Activated CD4-positive, alpha-beta T cell treated with anti-CD3 and anti-CD28 coated beads for 48 hours (primary cell): ENCODE measurements at places on chromosomes 1 and 21.

DNA sequence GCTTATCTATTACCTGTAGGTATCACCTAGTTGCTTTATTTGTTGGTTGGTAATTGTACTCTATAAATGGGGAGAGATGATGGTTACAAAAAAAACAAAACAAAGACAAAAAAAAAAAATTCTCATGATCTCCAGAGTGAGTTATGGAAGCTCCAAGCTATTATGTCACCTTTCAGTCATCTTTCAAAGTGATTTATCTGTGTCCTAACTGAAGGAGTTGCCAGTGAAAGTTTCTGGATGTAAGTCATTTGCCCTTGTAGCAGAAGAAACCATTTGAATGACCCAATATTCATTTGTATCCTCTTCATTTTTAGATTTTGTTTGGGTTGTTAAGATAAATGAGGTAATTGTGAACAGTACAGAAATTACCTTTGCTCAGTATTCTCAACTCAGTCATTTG is 3.6 kb downstream of the SLC35F3 start:
- DNase-seq: no peak

DNA sequence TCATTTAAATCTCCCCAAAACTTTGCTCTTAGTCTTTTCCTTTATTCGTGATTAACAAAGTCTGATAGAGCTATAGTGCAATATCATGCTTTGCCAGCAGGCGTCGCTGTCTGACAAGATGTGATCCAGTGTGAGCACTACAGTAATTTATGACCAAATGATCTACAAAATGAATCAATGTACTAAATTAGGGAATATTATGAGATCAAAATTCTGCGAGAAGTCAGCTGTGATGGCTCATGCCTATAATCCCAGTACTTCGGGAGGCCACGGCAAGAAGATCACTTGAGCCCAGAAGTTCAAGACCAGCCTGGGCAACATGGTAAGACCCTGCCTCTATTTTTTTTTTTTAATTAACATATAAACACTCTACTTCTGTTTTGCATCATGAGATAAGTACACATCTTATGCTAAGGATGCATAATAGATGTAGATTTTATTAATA is 3.6 kb upstream of the SPSB1 start:
- peak; percentile 93 for DNase-seq

DNA sequence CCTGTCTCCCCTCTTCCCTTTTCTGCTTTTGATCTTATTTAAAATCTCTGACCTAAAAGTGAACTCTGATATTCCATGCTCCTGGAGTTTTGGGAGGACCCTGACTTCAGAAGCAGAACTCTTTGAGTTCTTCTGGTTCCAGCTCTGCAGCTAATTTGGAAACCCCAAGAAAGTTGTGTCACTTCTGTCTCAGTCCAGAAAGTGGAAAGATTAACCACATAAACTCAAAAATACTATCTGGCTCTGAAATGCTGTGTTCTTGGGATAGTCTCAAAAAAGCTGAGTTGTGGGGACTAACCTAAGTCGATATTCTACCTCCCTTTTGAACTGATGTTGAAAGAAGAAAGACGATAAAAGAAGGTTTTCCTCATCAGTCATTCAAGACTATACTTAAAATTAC is 59.8 kb downstream of the ITPKB start:
- DNase-seq: no peak

- no peak for DNase-seq
Measured at GRCh38 chr21:27595716-27596115, 628.8 kb upstream of the ADAMTS5 start.

- peak; percentile 31 for DNase-seq
Measured at GRCh38 chr1:89451011-89451410, 73.6 kb upstream of the LRRC8B start.

DNA sequence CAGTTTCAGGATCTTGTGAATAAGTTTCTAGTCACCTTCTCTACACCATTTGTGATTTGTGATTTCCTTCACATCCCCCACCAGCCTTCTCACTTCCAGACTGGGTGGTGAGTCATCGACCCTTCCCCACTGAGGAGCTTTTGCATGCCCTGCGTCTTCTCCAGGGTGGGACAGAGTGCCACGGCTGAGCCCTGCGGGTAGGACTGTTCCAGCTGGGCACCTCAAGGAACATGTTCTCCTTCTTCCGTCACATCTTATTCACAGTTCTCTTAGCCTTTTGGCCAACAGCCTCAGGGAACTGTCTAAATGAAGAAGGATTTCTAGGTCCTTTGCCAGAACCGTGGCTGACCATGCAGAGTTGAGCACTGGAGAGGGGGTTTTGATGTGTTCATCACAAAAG is 116.5 kb downstream of the TMEM53 start:
- DNase-seq: no peak

DNA sequence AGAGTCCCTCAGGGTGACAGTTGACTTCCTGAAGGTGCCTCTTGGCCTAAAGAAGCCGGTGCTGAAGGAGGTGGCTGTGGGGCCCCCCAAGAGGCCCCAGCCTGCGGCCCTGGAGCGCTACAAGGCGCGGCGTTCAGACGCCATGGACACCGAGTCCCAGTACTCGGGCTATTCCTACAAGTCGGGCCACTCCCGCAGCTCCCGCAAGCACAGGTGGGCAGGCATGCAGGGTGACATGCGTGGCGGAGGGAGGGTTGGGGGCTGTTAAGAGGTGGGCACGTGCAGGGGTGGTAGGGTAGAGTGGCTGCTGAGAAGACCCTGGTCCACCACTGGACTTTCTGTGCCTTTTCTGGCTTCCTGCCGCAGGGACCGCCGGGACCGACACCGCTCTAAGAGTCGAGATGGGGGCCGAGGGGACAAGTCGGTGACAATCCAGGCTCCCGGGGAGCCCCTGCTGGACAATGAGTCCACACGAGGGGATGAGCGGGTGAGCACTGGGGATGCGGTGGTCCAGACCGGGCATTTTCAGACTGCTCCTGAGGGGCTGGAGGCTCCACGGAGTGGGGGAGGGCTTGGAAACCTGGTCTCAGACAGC is 15.4 kb downstream of the VANGL2 start:
- DNase-seq: no peak

GRCh38 chr1:212067787-212068186 is 32.2 kb downstream of the DTL start:
- no peak for DNase-seq

DNA sequence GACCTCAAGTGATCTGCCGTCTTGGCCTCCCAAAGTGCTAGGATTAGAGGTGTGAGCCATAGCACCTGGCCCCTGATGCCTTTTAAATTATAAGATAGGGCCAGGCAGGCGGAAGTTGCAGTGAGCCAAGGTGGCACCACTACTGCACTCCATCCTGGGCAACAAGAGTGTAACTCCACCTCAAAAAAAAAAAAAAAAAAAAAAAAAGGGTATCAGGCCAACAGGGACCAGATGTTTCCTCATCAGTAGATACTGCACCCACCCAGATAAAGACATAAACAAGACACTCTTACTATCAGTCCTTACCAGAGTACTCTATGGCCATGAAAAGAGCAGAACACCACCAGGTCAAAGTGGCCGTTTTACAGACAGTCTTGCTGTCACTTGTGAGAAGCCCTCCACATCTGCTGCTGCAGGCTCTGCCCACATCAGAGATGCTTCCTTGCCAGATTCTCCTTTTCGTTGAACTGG is 3.3 kb downstream of the C21orf58 start:
- no peak for DNase-seq

GRCh38 chr1:234725177-234726132 is 115.5 kb upstream of the IRF2BP2 start:
- peak; percentile 73 for DNase-seq

GRCh38 chr1:111732718-111733117 is 6.5 kb downstream of the INKA2 start:
- no peak for DNase-seq

DNA sequence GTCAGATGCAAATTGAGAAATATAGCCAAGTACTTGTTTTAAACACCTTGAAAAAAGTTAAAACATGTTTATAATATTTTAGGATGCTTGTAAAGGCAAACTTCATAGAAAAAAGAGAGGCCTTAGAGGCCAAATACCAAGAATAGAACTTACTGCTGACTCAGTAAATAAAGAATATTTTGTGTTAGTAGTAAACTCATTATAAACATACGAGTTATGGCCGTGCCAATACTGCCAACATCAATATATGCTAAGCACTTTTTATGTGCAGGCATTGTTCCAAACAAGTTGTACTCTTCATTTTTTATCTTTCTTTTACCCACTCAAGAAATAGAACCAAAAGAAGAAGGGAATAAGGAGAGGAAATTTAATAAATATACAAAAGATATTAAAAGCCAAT is 705.9 kb upstream of the NCAM2 start:
- no peak for DNase-seq

DNA sequence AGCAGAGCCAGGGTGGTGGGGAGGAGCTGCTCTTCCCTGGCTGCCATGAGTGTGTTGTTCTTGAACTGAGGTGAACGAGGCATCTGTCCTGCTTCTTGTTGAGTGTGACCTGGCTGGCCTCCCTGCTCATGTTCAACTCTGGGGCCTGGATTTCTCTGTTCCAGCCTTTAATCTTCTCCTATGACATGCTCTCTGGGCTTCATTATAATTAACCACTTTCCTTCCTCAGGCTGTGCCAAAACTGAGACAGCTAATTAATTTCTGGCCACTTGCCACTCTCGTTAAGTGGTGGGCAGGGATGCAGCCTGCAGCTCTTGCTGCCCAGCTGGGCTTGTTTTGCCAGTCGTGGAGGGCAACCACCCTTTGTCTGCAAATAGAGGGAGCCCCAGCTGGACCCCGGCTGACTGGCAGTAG is 23.3 kb downstream of the OPRD1 start:
- no peak for DNase-seq

DNA sequence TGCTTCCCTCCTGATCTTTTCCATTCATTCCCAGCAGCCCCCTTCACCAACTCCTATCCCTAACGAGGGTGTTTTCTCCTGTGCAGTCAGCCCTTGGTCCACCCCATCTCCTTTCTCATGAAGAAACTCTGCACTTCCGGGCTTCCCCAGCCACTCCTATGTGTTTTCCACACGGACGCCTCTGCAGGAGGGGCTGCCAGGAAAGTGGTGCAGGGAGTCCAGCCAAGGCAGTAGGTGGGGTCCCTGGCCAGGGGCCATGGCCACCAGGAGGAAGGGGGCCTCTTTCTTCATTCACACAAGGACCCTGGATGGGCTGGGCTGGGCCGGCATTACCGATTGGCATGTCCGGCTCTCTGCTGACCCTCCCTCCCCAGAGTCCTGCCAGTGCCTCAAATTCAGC is 72.8 kb upstream of the EFHD2 start:
- no peak for DNase-seq

- peak; percentile 46 for DNase-seq
Measured at GRCh38 chr1:43978551-43979260, at the start of gene B4GALT2. B4GALT2 (plus strand) TSS chr1:43979210; CDS start chr1:43981161, 1,951 bp downstream.

- DNase-seq: no peak
Measured at GRCh38 chr1:19382222-19382621, 70.1 kb downstream of the SLC66A1 start.

DNA sequence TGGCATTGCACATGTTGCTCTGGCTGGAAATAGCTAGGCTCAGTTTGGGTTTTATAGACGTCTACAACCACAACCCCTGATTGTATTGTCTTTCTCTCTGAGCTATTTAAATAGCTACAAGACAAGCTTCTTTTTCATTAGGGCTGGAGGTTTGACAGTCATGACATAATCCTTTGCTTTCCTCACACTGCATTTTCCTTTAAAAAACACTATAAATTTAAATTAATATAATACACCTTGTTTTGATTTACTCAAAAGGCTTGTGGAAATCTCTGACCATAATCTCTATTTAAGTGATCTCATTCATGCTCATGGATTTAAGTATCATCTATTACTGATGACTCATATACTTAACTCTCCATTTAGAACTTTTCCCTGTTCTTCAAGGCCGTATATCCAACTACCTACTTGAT is 50.4 kb upstream of the PTGFR start:
- no peak for DNase-seq

DNA sequence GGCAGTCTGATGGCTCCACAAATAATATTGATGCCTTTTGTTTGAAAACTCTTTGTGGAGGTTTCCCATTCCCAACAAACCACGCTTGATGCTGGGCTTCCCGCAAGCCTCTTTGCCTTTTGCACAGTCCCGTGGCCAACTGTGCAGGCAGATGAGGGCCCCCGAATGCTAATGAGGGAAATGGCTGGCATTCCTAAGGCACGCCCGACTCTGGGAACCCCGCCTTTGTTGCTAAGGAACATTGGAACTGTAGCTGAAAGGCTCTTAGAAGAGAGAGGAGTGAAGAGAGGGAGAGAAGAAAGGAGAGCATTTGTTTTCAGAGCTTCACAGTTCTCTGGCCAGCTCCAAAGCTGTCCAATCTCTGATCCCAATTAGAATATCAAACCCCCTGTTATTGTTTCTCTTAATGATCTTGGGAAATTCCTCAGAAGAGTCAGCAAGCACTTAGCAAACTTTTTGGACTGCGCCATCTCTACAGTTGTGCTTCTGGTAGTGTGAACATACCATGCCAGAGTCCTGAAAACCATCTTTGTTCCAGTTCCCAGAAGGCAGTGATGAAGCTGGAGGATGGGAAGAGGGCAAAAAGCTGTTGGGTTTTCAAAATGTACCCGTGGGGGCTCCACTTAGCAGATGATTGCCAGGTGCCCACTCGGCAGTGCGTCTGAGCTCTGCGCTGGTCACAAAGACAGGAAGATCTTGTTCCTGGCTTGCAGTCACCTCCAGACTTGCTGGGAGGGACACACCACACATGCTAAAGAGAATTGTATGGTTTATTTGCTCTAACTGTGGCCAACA is 60.1 kb upstream of the CYP2J2 start:
- DNase-seq: no peak

- no peak for DNase-seq
Measured at GRCh38 chr1:9690440-9691107, 39.0 kb downstream of the PIK3CD start.

DNA sequence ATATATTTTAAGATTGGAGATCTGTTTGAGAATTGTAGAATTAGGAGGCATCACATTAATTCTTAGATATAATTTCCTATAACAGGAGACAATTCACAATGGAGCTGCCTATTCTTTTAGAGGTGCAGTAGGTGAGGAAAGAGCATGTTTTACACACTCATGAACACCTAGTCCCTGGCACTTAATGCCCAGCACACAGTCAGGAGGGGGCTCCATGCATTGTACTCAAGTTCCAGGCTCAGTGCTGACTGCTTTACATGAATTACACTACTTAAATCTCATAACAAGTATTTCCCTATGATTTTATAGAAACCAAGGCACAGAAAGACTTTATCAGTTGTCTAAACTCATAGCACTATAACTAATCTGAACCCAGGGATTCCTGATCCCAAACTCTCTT is 360 bp upstream of the GBP3 start:
- no peak for DNase-seq

GRCh38 chr1:236917448-236917847 is 86.8 kb downstream of the MT1HL1 start:
- DNase-seq: no peak

- DNase-seq: no peak
Measured at GRCh38 chr1:40739455-40740008, 44.1 kb upstream of the KCNQ4 start.

DNA sequence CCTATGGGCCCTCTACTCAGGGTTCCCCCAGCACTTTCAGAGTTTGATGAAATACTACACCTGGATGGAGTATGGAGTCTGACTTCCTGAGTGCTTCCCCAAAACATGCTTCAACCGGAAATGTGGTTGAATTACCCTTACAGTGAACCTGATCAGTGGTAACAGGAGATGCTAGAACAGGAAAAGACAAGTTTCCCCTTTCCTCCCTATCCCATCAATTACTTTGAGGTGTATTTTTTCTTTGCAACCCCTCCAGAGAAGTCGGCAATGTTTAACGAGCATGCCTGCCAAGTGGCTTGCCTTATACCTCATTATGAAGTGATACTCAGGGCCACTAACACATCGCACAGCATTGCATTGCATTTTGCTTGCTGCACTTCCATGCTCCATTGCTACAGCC is 7.0 kb downstream of the KRTAP15-1 start:
- DNase-seq: no peak

GRCh38 chr1:160197231-160197630 is 6.9 kb downstream of the CASQ1 start:
- DNase-seq: no peak
